Stimulated activated CD8-positive, alpha-beta memory T cell treated with anti-CD3 and anti-CD28 coated beads, Interleukin-15, amount 100 ng/mL, for 1 hour (primary cell): ENCODE measurements at places on chromosomes 4 and X.
A peak's percentile ranks its signal among the peaks of the same experiment; 100 is the strongest.

DNA sequence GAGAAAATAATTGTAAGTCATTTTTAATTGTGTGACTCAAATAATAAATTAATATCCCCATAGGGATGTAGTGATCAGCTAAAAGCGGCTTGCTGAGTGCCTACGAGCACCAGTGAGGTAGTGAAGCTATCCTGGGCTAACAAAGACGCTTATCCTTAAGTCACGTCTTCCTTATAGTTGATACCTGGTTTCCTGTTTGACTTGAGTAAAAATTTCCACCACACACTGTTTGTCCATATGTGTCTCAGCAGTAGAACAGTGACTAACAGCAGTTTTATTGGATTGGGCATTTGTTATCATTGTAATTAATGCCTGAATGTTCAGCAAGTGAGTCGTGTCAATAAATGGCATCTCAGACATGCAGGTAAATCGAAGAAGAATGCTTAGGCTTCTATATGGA lies 241.1 kb downstream of the GRXCR1 start:
- DNase-seq = no peak

- no peak for DNase-seq
Observed at GRCh38 chr4:85681921-85682320, 207.0 kb downstream of the ARHGAP24 start.

GRCh38 chr4:126965877-126966276 lies 666.9 kb upstream of the INTU start:
- no peak for DNase-seq

GRCh38 chr4:154593868-154594267 lies 3.3 kb upstream of the FGA start:
- no peak for DNase-seq

- DNase-seq = no peak
Observed at GRCh38 chr4:88802585-88803286, 105.1 kb upstream of the NAP1L5 start.

- DNase-seq = no peak
Observed at GRCh38 chr4:68951078-68951805, at the start of gene UGT2A3. Gene UGT2A3, minus strand, starts transcription at chr4:68951804. Its CDS starts 44 bp downstream, at chr4:68951760.

- peak; percentile 84 for DNase-seq
Observed at GRCh38 chr4:121950212-121950679, 1.6 kb downstream of the TRPC3 start.

DNA sequence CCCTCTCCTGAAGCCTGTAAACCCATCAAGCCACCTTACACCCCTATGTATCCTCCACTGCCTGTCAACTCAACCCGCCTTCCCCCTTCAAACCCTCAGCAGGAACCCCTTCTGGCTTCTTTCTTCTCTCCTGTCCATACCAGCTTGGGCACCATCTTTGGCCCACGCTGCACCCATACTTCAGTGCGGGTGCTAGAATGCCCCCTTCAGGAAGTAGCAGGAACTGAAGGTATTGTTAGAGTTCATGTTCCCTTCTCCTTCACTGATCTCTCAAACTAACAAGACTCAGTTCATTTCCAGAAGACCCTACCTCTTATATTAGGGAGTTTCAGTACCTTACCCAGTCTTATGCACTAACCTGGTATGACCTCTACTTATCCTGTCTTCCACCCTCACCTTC lies 1.5 kb upstream of the UGT2B17 start:
- no peak for DNase-seq

DNA sequence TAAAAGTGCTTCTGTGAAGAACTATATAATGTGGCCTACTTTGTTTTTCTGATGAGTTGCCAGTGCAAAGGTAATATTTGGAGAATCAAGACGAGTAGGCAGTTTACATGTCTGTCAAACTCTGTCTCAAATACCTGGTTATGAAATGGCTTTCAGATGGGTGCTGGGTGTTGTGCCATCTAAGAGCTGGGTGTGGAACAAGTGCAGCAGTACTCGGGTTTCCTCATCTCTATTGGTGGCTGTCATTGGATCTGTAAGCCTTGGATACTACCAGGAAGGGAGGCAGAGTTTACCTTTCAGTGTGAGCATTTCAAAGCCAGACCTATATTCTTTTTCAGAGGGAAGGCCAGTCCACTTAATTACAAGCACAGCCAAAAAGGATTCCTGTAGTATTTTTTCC lies 37.2 kb downstream of the MTM1 start:
- DNase-seq = no peak

DNA sequence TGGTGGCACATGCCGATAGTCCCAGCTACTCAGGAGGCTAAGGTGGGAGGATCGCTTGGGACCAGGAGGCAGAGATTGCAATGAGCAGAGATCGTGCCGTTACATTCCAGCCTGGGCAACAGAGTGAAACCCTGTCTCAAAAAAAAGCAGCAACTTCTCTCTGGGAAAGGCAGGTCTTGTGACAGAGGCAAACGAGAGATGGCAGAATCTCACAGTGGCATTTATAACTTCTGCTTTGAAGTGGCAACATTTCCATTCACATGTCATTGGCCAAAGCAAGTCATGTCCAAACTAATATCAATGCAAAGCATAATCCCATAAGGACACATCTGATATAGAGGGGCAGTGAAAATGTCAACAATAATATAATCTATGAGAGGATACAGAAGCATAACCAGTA lies 79.8 kb downstream of the PPEF2 start:
- DNase-seq = no peak
